ENCODE measurements at places on chromosomes 6 and 20. TPM values are rescaled to one million over a fixed set of nuclear protein-coding genes. Genes with fewer than 3 reads are reported as not detected.

Gene NKAIN4
- not detected for total RNA-seq

Gene FAM83C
- total RNA-seq, result not detected

Gene SPEF1
- 0.12 TPM for total RNA-seq

Gene RIPOR3
- not detected for total RNA-seq

Gene DEFB121
- total RNA-seq, result not detected

Gene CLDN20
- total RNA-seq, result not detected

Gene PCK1
- total RNA-seq, result not detected

Gene CGA
- total RNA-seq, result not detected

- DNase-seq, result no peak
Measured at GRCh38 chr20:653590-654416, 803 bp upstream of the SRXN1 start.

DNA sequence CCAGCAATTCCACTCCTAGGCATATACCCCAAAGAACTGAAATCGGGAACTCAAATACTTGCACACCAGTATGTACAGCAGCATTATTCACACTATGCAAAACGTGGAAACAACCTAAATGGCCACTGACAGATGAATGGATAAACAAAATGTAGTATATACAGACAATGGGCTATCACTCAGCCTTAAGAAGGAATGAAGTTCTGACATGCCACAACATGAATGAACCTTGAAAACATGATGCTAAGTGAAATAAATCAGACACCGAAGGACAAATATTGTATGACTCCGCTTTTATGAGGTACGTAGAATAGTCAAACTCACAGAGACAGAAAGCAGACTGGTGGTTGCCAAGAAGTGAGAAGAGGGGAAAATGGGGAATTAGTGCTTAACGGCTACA, 59.1 kb upstream of the CCN6 start:
- DNase-seq, result no peak

- DNase-seq, result no peak
Measured at GRCh38 chr6:153302133-153302532, 171.1 kb upstream of the RGS17 start.

- no peak for DNase-seq
Measured at GRCh38 chr20:56909918-56910714, 281.0 kb downstream of the TFAP2C start.

DNA sequence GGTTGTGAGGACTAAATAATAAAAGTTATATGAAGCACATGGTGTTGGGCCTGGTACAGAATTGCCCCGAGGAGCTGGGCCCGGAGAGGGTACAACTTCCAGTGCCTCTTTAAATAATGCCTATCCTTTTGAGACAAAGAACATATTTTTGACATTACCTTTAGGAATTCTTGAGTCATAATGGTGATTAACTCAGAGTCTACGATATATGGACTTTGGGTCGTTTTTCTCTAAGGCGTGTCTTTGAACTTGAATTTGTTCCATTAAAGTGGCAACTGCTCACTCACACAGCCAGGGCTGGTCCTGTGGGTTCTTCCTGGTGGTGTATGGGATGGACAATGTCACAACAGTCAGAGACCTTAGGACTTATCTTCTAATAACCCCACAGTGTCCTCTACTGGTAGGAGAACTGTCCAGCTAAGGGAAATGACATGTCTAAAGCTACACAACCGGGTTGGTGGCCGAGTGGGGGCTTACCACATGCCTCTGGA, 106.5 kb downstream of the CDC5L start:
- DNase-seq, result no peak

GRCh38 chr6:1633366-1634021, 23.8 kb downstream of the FOXC1 start:
- DNase-seq, result no peak

DNA sequence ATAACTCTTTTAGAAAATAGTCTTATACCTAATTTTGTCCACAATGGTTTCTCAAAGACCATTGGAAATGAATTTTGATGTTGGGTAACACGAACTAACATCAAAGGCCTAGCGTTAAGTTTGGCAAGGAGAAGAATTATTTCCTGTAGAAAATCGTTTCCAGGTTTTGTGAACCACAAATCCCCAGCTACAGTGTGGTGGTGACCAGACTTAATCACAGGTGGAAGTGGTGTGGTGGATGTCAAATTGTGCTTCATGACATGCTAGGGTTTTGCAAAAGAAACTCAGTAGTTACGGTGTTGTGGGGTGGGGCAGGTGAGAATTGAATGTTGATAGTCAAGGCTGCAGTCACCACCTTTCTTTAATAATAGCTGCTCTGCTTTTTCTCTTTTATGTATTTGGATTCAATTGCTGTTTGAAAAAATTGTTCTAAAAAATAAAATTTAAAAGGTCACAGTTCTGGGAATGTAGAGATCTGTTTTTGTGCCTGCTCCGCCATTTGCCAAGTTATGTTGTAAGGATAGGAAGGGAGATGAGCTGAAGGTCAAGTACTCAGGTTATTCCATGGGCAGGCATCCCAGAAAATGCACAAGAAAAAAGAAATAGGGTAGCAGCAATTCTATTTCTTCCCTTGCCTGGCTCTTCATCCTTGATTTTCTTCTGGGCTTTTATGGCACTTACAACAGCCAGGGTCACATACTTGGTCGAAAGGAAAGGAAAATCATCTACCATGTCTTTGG, 83.6 kb downstream of the F13A1 start:
- no peak for DNase-seq

- no peak for DNase-seq
Measured at GRCh38 chr20:34375977-34376430, 12.9 kb downstream of the ITCH start.

Data from activated naive CD8-positive, alpha-beta T cell treated with anti-CD3 and anti-CD28 coated beads for 36 hours (primary cell).